ENCODE measurements at places on chromosomes 12 and 14.

- no peak for DNase-seq
Observed at GRCh38 chr14:54814076-54814475, 88.5 kb downstream of the GCH1 start.

DNA sequence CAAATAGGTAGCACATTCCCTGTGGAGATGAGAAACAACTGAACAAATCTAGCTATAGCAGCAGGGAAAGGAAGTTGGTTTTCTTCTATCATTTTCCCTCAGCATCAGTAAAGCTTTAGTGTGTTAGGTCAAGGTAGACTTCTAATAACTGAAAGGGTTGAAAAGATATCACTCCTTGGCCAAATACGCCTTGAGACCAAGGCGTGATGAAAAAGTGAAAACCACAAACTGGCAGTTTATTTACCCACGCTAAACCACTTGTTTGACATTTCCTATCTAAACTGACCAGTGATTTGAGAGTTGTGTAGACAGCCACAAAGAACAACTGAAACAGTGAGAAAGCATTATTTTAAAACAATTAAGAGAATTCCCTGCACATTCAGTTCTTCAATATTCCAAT lies 99.6 kb upstream of the SOX5 start:
- no peak for DNase-seq

- DNase-seq: no peak
Observed at GRCh38 chr12:14452865-14453264, 87.4 kb downstream of the ATF7IP start.

DNA sequence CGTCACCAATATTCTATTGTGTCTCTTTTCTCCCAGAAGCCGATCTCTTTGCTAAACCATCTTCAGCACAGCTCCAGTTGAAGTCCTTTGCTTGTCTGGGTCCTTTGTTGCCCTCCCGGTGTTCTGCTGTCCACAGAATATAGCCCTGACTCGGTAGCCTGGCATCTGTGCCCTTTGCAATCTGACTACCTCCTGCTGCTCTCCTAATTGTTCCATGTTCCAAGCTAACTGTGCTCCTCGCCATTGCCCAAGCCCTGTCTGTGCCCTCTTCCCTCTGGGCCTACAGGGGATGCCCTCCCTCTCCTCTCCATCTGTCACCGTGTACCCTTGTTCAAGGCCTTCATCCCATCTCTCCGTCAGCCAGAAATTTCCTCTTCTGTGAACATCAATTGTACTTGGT lies 306.3 kb downstream of the APAF1 start:
- no peak for DNase-seq

DNA sequence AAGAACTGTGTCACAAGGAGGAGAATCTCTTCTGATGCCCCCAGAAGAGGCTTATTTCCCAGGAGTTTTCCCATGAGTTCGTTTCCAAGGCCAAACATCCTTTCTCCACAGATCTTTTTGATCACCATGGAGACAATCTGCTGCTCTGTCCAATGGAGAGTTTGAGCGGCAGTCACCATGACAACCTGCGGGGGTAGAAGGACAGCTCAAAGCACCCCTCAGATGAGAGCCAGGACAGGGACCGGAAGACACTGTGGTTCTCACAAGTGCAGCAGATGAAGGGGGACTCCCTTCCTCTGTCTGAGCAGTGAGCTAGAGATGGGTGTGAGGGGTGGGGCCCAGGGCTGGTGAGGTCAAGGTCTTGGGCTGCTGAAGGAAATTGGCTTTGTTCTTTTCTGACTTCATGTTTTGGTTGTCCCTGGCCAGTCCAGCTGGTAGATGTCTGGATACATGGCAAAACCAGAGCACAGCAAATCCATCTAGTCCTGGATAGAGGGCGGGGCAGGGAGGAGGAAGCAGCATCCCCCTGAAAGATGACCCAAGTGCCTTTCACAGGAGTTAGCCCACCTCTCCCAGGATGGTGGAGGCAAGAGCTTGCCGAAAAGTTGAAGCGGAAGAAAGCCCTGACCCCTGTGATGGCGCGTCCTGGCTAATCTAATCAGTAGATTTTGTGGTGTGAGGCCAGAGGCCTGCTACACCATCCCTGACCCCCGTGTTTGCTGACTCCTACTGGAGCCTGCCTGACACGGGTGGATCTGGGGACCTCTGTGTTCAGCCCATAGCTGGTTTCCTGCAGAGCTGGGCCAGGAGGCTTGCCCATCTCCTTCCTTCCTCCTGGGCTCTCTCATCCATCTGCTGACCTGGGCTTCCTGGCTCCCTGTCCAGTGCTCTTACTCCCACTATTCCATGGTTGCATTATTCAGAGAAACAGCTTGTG lies 24.4 kb downstream of the DHRS2 start:
- no peak for DNase-seq

- no peak for DNase-seq
Observed at GRCh38 chr14:95502381-95502950, 14.0 kb downstream of the SYNE3 start.

DNA sequence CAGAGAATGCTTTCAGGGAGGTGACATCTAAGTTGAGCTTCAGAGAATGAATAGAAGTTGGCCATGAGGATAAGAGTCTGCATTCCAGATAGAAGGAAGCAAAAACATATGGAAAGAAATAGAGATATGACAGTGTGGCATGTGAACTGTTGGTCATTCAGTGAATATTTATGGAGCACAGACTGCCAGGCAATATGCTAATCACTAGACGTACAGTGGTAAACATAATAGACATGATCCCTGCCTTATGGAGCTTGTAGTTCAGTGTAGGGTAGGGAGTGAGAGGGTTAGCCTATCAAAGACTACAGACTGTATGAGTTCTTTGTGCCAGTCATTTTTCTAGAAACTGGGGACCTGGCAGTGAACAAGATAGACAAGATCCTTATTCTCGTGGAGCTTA lies 53.9 kb downstream of the VEZT start:
- DNase-seq: no peak

DNA sequence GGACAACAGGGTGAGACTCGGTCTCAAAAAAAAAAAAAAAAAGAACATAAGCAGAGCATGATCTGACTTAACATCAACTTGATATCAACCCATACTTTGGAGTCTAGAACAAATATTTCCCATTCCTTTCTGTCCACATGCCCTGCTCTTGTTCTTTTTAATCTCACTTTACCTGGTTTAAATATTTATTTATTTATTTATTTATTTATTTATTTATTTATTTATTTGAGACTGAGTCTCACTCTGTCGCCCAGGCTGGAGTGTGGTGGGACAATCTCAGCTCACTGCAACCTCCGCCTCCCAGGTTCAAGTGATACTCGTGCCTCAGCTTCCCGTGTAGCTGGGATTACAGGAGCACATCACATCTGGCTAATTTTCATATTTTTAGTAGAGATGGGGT lies 19.6 kb upstream of the LRP6 start:
- DNase-seq: no peak

DNA sequence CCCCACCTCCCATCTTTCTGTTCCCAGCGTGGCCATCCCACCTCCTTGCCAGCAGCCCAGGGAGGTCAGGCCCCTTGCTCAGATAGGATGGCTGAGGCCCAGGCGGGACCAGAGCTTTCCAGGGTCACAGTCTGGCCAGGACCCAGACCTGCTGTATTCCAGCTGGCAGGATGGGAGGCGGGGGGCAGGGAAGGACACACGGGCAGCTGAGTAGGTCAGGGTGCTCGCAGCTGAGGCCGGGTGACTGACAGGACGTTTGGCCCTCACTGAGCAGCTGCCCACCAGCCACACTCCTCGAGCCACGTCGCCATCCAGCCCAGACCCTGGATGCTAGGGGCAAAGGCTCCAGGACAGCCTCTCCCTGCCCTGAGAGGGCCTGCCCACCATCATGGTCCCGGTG lies 4.0 kb downstream of the NUDT14 start:
- no peak for DNase-seq

GRCh38 chr12:101117842-101118241 lies 92.2 kb downstream of the SLC5A8 start:
- no peak for DNase-seq

GRCh38 chr12:117189725-117190209 lies 503 bp downstream of the FBXO21 start:
- no peak for DNase-seq

GRCh38 chr12:51888316-51889215 lies 663 bp downstream of the ANKRD33 start:
- DNase-seq: no peak

DNA sequence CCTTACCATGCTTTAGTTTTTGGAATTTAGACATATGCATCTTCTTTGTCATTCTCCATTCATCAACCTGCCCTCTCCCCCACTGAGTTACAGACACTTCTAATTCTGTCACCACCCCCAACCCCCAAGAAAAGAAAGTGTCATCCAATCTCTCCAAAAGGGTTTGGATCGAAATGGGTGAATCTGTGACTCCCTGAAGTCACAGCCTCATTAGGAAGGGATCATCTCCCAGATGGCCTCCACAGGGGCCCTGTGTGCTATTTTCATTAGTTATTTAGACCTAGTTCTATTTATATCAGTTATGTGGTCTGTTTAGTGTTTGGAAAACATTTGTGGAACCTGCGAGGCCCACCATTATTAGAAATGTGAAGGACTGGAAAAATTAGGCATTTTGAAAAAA lies 191.0 kb upstream of the ATP2B1 start:
- no peak for DNase-seq

DNA sequence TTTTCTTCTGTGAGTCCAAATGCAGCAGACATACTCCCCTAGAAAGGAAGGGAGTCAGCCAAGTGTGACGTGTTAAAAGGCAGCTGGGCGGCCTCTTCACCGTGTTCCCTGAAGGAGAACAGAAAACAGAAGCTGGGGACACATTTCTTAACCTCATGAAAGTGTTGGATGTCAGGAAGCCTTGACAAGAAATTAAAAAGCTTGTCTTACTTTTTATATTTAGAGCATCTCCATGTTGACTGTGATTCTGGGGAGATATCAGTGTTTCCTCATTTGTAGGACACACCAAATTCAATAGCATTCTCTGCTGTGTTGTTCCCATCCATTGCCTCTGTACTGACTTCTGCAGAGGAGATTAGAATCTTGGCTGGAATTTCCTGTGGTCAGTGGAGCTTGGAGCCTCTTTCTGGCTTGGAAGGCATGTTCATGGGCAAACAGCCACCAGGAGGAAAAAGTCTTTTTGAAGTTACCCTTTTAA lies 93.7 kb downstream of the RMST start:
- DNase-seq: no peak

- no peak for DNase-seq
Observed at GRCh38 chr14:45048385-45048784, 35.5 kb upstream of the PRPF39 start.

DNA sequence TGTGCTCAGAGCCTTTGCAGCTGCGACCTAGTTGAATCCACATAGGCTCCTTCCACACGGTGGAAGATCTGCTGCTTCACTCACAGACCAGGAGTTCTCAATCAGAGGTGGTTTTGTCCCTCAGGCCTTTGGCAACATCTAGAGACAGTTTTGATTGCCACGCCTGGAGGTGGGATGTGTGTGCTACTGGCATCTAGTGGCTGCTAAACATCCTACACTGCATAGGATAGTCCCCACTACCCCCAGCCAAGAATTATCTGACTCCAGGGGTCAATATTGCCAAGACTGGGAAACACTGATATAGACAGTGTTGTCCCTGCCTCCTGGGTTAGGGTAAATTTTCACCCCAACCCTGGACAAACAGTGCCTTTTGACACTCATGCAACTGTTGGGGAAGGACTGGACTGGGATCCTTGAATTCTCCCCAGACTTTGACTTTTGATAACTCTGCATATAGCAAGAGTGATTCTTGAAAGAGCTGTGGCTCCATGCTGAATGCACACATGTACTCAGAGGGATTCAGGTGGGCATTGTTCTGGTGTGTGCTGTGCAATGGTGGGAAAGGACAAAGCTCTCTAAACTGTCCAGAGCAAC lies 39.8 kb downstream of the BAZ2A start:
- no peak for DNase-seq
